ENCODE measurements at places on chromosomes 2 and 18.

DNA sequence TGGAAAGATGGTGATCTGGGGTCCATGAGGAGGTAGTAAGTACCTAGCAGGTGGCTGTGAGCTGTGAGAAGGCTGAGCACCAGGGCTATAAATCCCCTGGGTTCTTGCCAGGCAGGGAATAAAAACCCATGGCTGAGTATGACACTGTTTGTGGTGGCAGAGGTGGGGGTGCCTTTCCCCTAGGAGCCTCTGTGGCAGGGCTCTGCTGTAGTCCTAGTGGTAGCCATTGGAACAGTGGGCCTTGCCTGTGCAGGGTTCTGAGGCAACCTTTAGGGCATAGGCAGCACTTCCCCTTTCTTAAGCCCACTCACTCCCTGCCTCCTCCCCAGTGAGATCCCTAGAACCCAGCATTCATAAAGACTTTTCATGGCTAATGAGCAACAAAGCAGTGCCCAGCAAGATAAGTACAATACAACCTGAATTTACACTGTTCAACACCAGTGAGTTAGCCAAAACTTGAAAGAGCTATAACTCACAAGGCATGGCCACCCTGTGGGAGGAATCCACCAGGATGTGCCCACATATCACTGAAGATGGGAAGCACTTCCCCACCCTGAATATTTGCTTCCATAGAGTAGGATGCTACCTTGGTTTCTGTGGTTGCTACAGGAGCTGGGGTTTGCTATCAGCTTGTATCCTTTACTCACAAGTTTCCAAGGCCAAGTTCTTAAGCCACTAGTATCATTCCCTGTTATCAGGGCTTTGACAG, 100.9 kb upstream of the NEUROD1 start:
- DNase-seq = no peak

DNA sequence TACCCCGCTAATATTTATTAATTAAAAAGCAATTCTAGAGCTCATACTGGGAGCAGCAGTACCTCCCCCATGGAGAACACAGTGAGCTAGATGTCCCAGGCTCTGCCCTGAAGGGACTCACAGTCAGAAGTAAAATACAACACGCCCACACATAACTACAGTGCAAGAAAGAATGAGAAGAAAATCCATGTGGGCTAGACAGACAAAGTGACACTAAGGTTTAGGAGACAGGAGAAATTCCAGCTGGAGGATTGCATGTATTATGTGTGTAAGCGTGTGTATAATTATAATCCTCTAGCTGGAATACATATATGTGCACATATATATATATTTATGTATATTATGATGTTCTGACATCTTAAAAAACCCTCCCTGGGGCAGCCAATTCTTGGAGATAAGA, 15.7 kb downstream of the SOWAHC start:
- no peak for DNase-seq

DNA sequence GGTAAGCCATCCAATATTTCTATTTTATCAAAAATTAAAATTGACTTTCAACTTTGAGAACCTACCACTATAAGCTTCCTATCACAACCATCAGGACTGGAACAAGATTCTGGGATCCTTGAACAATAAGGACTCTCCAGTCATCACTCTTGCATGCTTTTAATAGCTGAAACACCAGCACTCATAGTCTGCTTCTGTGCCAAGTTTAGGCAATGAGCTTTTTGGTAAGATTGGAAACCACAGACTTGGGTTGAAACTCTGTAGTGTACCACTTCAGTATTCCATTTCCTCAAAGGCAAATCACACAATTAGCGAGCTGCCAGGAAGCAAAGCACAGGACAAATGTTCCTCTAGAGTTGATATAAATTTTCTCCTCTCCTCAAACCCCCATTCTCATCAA, 1065.8 kb upstream of the SLC39A10 start:
- DNase-seq = no peak

- DNase-seq = no peak
Observed at GRCh38 chr2:236536727-236537398, 32.8 kb upstream of the ACKR3 start.

DNA sequence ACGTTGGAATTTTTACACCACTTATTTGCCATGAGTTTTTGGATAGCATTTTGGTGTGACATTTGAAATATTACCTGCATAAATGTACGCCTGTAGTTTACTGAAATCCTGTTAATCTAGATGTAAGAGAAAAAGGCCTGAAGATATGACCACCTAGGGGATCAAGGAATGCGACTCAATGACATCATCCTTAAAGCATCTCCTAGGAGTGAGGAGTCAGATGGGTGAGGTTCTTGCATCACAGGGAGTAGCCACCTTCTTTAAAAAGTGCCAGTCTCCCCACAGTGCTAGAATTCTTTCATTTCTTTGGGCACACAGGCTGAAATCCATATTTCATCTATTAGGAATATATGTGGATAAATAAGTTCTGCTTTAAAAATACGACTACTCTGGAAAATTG, 34.5 kb downstream of the ADCYAP1 start:
- DNase-seq = peak; percentile 44

DNA sequence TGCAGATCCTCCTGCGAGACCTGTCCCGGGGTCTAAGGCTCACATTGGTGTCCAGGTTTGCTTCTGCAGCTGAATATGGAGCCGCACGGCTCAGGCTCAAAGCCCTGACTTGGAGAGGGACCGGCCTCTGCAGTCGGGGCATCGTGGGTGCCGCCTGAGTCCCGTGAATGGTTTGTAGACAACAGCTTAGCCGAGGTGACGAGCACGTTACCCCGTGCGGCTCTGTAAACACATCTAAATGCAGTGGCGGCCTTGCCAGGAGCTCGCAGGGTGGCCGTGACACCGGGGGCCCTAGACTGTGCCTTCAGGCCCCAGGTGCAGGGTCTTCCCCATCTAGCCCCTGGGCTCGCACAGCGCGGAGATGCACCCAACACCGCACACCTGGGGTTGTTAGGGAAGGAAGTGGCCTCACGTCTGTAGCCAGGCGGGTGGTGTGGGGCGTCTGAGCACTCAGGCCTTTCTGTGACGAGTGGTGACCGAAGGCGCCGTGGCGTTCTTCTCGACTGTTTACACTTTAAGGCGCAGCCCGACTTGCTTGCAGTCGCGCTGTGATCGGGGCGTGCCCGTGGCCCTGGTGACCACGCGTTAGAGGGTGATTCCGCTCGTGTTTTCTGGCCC, 91.6 kb downstream of the NFATC1 start:
- DNase-seq = no peak

GRCh38 chr18:63836456-63836855, 51.0 kb upstream of the SERPINB2 start:
- DNase-seq = no peak

GRCh38 chr18:78728784-78729467, 250.7 kb upstream of the SALL3 start:
- no peak for DNase-seq

- DNase-seq = no peak
Observed at GRCh38 chr2:166084301-166084700, 43.5 kb downstream of the SCN1A start.

DNA sequence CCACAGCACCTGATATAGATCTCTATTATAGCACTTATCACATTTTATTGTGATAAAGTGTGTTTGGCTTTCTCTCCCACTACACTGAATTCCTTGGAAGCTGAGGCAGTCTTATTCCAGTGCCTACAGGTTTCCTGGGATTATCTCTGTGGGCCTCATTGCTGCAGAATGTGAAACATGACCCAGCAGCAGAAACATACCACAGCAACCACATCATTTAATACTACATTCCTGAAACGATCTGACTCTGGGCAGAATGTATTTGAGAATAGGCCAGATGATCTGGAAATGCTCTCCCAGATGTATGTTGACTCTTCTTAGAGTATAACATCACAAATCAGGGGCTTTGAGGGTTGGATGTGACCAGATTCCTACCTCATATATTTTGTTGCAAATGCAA, 323.5 kb upstream of the TANK start:
- DNase-seq = no peak

DNA sequence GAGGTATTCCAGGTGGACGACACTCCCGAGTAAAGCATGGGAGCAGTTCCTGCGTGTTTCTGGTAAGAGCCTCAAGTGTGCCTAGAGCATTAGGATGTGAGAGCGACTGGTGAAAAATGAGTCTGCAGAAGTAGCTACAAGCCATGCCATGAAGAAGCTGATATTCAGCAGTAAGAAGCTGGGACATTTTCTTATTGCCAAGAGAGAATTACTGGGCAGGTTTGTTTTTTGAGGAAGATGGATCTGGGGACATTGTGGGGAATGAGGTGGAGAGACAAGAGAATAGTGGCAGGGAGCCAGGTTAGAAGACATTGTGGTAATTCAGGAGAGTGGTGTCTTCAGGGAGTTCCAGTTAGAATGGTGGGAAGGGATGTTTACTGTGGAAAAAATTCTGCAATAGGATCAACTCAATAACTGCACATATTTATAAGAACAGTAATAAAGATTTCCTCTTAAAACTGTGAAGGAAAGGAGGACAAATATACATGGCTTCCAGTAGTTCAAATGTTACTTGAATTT, 38.2 kb downstream of the CRIM1 start:
- DNase-seq = no peak

DNA sequence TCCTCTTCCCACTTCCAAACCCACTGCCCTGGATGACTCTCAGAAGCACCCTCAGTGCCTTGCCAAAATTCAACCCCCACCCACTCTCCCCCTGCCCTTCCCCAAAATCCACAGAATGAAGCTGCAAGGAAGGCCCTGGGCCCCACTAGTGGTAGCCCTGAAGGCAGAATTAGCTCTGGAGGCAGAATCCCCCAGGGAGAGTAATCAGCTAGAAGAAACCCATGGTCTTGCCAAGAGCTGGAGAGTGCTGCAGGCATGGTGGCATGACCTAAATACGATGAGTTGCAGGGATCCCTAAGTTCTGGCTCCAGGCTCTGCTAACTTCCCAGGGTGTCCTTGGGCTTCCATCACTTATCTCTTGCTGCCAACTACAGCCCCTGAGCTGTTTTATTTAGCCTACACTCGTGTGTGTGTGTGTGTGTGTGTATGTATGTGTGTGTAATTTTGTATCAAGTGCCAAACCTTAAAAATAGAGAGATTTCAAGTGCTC, 7.9 kb downstream of the GAD1 start:
- DNase-seq = no peak

DNA sequence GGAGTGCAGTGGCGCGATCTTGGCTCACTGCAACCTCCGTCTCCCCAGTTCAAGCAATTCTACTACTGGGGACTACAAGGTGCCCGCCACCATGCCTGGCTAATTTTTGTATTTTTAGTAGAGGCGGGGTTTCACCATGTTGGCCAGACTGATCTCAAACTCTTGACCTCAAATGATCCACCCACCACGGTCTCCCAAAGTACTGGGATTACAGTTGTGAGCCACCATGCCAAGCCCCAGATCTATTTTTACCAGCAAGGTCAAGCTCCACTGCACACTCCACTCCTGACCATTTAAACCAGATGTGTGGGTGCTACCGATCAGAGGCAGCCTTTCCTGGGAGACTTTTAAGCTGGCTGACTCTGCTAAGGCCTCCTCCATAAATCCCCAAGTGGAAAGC, 67.5 kb upstream of the CD226 start:
- DNase-seq = no peak

GRCh38 chr2:157363612-157364101, 38.0 kb upstream of the ERMN start:
- no peak for DNase-seq

GRCh38 chr2:239873656-239874635, 151.2 kb downstream of the NDUFA10 start:
- no peak for DNase-seq

GRCh38 chr18:67241299-67241698, 275.2 kb downstream of the DSEL start:
- DNase-seq = no peak

DNA sequence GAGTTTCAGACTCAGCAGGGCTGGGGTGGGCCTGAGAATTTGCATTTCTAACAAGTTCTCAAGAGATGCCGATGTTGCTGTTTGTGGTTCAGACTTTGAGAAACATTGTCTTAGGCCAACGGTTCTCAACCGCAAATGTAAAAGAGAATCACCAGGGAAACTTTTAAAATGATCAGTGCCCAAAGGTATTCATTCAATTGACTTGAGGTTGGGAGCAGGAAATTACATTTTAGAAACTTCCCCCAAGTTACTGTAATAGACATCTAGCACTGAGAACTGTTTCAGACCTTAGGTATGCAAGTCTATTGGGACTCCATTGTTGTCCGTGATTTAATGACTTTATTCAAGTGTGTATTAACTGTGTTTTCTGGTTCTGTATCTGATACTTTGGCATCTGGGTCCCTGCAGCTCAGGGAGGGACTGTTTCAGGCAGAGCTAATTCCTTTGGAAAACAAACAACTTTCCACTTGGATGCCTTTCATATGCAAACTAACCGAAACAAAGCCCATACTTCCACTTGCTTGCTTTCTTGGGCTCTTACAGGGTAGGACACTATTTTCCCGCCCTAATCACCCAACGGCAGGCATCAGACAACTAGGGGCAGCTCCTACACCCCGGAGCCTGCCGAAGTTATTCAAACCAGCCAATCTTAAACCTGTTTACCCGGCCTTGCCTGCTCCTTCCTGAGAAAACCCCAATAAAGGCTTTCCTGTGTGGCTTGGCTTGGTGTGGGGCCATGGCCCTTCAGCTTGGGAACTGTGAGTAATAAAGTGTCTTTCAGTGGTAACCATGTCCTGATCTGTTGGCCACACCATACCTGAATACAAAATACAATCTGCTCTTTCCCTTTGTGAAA, 97.6 kb downstream of the POLE4 start:
- no peak for DNase-seq

GRCh38 chr2:168566974-168567665, 111.0 kb downstream of the CERS6 start:
- DNase-seq = no peak

DNA sequence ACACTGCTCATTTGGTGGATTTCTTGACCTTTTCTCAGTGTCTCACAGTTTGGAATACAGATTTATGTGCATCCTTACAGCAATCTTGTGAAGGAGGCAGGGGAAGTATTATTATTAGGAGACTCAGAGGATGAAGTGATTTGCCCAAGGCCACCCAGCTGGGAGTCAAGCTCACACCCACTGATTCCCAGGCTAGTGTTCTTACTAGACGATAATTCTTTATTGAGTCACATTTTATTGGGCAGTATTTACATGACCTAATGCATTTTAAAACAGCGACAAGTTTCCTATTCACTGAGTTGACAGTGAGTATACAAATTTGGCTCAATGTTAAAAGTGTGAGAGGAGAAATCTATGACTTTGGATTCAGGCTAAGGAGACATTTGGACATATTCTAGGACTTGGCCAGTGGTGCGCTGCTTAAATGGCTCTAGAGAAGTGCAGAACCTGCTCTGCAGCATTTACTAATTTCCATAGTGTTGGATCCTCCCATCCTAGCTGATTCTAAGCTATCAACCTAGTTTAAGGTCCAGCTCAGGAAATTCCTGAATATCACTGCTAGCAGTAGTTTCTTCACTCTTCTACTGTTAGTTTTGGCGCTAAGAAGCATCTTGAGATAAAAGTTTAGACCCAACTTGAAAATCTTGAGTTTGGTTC, 199.3 kb downstream of the MTX2 start:
- DNase-seq = no peak

- no peak for DNase-seq
Observed at GRCh38 chr2:71190656-71191569, 36.0 kb downstream of the PAIP2B start.

DNA sequence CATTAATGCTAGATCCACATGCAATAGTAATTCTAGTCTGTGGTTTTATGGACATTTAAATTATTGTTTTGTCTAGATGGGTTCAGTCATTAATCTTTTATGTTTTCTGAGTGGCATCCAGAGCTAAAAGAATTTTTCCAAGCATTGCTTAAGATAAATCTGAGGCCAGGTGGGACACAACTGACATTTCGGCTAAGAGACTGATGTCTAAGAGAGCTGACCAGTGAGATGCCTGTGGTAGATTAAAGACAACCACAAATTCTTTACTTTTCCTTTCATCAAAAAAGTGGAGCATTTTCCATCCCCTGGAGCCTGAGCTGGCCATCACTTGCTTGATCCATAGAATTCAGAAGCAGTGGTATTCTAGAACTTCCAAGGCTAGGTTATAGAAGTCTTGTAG, 182.2 kb downstream of the NRP2 start:
- DNase-seq = no peak

All from 8988T (cell line).